ENCODE measurements at places on chromosomes 5 and 9.
A peak's percentile ranks its signal among the peaks of the same experiment; 100 is the strongest.

DNA sequence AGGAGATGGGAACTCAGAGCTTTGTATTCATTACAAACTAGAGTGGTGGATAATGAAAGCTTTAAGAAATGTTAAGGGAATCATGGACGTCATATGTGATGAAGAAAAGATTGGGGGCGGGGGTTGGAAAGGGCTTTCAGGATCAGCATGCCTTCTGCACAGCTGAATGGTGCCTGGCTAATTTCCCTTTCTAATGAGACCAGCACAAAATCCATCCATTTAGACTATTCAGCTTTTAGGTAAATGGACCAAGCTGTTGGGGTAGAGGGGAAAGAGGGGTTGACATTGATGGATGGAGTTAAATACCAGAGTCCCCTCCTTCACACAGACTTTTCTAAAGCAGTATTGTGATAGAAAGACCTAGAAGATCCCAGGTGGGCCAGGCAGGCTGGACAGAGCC is 737.9 kb upstream of the WWC1 start:
- no peak for DNase-seq

- no peak for DNase-seq
Observed at GRCh38 chr5:11780641-11781345, 123.5 kb downstream of the CTNND2 start.

DNA sequence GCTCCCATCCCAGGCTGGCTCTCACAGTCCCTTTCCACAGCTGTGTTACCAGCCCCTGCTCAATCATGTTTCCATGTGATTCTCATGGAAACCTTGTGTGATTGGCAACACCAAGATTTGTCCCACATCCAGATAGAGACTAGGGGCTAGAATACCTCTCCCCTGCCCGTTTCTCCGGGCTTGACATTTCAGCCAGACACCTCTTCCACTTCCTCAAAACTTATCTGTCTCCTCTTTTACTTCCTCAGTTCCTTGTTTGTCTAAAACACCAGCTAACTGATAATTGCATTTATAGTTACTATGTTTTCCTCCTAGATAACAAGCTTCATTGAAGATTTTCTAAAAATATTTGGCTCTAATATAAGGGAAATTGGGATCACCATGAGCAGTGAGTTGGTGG is 16.6 kb upstream of the KCNMB1 start:
- no peak for DNase-seq

DNA sequence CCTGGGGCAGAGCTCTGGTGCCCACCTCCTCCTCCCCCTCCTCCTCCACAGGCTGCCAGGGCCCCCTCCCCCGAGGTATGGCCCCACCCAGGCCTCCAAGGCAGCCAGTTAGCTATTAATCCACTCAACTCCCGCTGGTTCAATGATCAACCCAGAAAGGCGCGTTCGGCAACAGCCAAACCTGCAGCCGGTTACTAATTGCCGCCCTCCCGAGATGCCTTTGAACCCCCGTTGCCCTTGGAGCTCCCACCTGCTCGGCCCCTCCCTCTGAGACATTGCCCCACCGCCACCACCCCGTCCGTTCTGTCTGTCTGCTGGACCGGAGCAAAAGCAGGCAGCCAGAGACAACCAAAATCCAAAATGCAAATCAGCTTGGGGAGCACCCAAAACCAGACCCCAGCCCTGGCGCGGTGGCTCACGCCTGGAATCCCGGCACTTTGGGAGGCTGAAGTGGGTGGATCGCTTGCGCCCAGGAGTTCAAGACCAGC is 25.8 kb downstream of the NOTCH1 start:
- DNase-seq: no peak

GRCh38 chr9:99626426-99626825 is 195.3 kb upstream of the NR4A3 start:
- no peak for DNase-seq

GRCh38 chr5:149414405-149415065 is 35.4 kb upstream of the IL17B start:
- no peak for DNase-seq

- DNase-seq: no peak
Observed at GRCh38 chr9:134548185-134548584, 93.4 kb upstream of the COL5A1 start.

DNA sequence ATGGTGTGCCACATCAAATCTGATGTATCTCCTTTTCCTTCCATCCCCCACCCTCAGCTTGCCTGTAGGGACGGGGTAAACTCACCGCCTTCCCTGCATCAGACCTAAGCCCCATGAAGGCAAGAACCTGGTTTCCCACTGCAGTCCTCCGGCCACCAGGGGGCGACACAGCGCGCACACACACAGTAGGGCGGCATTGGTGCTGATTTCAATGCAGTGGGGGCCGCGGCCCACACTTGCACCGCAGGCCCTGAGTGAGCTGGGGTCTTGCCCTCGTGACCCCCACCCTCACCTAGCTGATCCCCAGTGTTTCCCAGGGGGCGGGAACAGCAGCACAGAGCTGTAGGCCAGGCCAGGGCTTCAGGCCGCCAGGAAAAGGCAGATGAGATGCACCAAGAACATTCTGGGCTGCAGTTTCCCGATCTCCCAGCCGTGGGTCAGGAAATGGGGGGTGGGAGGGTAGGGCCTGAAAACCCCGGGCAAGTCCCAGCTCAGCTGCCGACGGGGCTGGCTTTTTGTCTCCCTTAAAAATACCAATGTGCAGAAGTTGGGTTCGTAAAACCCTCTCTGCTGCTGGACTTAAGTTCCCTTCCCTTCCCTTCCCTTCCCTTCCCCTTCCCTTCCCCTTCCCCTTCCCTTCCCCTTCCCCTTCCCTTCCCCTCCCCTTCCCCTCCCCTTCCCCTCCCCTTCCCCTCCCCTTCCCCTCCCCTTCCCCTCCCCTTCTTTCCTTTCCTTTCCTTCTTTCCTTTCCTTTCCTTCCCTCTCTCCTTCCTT is 19.5 kb downstream of the FAM163B start:
- DNase-seq: peak; percentile 27

GRCh38 chr5:98416541-98416940 is 356.9 kb upstream of the RGMB start:
- no peak for DNase-seq

- no peak for DNase-seq
Observed at GRCh38 chr5:57259704-57260103, 85.8 kb downstream of the GPBP1 start.

DNA sequence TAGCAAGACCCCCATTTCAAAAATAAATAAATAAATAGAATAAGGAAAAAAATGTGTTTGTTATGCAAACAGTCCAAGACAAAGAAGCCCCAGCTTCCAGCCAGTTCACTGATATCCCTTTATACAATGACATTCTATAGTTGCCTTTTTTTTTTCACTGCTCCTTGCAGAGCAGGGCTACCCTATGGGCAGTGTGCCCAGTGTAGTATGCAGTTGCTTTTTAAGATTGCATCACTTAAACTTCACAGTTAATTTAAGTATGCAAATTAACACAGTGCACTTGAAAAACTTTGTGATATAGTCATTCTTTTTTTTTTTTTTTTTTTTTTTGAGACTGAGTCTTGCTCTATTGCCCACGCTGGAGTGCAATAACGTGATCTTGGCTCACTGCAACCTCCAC is 40.8 kb upstream of the ARRDC3 start:
- DNase-seq: no peak

DNA sequence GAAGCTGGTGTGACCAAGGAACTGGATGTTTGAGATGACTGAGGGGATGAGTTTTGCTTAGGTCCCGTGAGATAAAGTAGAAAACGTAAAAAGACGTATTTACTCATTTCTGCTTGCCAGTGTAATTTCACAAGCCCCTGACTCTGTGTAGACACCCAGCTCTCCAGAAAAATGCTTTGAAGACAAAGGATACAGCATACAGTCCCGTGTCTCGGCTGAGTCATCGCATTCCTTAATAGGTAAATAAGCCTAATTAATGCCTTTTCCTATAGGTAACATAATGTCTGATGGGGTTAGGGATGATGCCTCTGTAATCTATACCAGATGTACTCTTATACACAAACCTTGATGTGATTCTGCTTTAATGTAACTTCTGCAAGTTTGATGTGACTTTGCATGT is 20.2 kb downstream of the S100Z start:
- no peak for DNase-seq

GRCh38 chr9:134035041-134036039 is 10.1 kb downstream of the BRD3OS start:
- no peak for DNase-seq

GRCh38 chr9:89015336-89015735 is 24.1 kb downstream of the S1PR3 start:
- no peak for DNase-seq

DNA sequence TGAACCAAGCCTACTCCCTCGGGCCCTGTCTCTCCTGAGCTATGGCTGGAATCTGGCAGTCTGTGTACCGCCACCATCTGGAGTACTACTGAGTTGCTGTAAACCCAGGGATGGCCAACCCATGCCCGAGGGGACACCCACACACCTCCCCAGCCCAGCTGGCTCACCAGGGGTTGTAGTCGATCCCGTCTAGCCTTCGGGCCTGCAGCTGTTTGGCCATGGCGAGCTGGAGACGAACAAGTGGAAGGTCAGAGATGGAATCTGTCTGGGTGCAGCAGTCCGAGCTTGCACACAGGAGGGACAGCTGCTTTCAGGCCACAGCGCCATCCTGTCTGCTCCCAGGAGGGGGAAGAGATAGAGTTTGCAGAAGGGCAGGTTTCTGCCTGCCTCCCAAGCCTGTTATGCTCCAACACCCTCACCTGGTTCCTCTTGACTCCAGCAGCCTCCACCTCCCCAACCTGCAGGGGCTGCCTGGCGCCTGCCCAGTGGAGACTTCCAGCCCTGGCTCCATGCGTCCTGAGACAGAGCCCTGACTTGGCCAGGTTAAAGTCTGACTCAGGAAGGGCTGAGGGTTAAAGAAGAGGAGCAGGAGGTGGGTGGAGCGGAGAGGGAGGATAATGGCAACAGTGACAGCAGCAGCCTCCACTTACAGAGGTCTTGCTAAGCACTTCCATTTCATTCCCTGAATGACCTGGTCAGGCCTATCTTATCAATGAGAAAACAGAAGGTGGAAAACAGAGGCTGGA is 15.8 kb upstream of the SPOUT1 start:
- DNase-seq: no peak

- DNase-seq: no peak
Observed at GRCh38 chr5:61953913-61954312, 352.1 kb upstream of the KIF2A start.

DNA sequence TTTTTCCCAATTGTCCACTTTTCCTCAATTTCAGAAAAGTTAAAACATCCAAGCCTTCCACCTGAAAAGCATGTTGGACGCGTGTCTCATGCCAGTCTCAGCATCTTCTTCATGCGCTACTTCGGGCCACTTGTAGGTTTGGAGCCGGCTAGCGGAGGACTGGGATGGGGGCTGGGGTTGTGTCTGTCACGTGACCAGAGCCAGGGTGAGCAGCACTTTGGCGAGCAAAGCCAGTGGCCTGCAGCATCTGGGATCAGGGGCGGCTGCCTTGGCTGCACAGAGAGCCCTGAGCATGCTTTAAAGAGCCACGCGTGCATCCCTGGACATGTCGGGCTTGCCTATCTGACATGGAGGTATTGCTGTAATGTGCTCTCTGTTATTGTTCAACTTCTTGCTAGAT is 41.2 kb downstream of the SLC6A3 start:
- DNase-seq: no peak

- DNase-seq: no peak
Observed at GRCh38 chr5:80622756-80623155, 31.7 kb upstream of the MSH3 start.

DNA sequence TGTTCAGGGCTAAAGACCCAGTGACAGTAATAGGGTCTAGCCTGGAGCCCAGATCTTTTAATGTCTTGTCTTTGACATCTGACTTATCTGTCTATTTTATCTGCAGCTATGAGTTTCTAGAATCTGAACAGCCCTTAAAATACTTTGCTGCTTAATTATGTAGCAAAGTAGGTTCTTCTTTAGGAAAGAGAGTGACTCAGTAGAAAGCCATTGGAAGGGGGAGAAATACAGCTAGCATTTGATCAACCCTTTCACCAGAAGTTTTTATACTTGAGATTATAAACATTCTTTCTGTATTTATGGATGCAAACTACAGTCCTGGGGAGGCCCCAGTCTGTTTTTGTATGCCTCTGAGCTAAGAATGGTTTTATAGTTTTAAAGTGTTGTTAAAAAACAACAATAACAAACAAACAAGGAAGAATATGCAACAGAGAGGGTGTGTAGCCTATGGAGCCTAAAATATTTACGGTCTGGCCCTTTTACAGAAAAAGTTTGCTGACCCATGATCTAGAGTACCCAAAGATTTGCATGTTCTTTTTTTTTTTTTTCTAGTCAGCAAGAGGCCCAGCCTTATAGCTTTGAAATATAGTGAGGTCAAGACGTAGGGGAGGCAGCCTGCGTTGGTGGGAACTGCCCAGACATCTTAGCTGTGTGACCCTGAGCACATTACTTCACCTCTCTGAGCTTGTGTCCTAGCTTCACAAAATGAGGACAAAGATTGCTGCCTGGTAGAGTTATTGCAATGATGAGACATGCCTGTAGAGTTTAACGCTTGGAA is 9.7 kb downstream of the GSN start:
- DNase-seq: no peak

DNA sequence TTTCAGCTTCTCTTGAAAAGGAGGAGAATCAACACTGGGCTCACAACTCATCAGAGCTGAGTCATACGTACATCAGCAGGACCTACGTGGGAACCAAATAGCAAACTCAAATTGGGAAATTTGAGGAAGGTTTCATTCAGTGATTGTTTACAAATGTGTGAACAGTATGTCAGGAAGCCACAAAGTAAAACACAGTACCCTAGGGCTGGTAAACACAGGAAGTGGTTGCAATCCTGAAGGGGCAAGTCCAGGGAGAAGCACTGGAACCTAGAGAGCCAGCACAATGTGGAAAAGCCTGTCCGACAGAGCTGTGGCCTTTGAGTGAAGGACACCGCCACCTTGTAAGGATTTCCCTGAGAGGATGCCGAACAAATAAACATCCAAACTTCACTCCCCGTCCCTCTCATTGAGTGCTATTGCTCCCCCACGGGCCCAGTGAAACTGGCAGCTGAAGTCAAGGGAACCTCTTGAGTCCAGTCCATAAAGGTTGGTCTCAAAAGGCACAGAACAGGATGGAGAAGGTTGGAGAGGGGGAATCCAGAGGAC is 26.7 kb upstream of the RICTOR start:
- DNase-seq: no peak

- DNase-seq: no peak
Observed at GRCh38 chr5:129377504-129377903, 82.6 kb upstream of the ADAMTS19 start.

DNA sequence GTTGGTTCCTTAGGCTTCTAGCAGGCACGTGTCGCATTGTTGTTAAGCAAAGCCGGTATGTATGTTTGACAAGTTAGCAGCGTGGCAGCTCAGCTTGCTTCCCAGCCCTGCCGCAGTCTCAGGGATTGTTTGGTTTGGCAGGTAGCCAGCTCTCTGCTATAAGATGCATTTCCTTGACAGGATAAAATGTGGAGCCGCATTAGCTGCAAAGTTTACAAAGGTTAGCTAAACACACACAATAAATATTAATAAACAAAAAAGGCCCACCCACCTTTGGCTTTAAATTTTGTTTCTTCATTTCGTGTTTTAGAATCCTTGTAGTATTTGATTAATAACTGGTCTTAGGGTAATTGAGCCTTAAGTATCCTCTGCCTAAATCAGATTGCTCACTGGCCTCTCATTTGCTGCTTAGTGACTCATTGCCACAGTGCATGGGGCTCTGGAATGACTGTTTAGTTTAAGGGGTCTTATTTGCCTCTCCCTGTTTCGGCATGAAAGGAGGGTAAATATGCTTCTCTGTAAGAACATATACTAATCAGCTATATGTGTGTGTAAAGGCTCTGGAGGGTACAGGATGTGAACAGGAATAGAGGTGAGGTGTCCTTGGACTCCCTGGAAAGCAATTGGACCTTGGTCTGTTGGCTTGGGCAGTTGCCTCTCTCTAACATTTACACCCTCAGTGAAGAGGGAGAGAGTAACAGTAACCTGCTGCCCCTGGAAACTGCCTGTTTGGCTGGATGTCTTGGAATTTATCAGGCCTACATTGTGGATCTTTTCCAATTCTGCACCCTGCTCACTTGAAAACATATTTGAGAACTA is 122.0 kb downstream of the GDNF start:
- DNase-seq: no peak
